AG09309 (cell line): ENCODE measurements at places on chromosomes 1 and 21.
A peak's percentile ranks its signal among the peaks of the same experiment; 100 is the strongest.

DNA sequence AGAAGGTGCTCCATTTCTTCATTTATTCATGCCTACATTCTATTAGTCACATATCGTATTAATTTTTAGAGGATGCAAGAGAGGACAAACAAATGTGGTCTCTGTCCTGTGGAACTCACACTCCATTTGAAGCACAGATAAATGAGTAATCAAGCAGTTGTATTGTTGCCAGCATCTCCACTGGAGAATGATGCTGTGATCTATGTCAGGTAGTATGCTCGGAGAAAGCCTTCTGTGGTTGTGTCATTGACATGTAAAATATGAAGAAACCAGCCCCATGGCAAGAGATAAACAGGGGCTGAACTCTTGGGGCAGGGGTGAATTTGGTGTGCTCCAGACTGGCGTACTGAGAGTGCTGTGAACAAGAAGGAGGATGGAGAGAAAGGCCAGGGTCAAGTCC, 101.2 kb downstream of the FASLG start:
- no peak for DNase-seq

DNA sequence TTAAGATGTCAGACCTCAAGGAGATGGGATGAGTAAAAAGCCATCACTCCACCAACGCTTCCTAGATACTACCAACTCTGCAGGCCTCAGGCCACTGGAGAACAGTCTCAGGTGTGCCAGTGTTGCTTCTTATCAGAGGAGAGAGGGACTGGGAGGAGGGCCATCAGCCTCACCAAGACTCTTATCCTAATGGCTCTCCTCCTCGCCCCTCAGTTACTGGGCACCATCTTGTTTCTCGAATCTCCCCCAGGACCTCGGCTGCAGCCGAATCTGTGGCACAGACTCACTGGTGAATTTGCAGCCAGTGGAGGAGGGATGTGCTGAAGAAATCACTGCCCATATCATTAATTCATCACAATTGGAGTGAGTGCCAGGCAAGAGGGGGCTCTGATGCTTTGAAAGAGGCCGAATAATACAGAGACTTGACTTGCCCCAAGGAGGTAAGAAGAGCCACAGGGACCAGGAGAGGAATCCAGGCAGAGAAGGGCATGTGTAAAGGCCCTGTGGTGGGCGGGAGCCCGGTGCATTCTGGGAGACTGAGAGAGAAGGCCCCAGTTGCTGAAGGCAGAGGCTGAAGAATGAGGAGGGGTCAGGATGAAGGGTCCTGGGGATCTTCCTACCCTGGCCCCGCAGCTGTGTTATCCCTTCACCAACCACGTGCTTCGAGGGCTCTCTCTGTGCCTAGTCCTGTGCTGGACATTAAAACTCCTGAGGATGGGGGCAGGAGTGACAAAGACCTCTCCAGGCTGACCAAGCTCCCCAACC, 129.8 kb downstream of the PTPRU start:
- DNase-seq = no peak

GRCh38 chr1:173341307-173341706, 134.2 kb upstream of the TNFSF4 start:
- DNase-seq = peak; percentile 40

DNA sequence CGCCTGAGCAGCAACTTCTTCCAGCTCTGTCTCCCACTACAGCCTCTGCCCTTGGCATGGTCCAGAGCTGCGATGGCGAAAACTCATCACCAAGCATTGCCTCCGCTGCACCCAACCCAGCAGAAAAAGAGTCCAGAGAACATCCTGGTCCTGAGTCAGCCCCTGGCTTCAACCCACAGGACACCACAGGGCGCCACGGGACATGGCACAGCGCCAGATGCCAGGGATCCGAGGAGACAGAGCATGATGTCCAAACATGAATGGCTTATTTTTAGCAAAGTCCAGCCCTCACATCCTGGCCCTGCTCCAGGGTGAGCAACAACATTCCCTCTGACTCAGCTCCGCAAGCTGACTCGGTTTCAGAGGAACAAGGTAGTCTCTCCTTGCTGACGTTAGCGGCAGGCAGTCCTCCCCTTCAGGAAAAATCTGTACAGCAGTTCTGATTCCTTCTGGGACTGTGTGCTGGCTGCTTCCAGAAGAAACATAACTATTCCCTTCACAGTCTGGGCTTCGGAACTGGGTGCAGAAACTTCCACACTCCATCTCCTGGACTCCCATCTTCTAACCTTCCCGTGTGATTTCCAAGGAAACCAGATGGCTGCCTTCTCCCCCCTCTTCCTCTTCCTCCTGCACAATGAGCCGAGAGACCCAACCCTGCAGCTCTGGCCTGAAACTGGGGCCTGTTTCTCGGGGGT, 131.3 kb downstream of the TOMM20 start:
- peak; percentile 95 for DNase-seq

DNA sequence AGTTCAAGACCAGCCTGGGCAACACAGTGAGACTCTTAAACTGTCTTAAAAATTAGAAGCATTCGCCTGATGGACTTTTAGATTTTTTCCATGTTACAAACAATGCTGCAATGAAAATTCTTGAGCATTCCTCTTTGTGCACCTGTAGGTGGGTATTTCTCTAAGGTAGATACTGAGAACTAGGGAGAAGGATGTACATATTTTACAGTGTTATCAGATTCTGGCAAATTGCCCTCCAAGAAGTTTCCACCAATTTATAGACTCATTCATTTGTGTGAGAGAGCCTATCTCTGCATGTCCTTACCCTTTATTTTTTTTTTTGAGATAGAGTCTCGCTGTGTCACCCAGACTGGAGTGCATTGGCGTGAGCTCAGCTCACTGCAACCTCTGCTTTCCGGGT, 12.3 kb upstream of the LEFTY2 start:
- no peak for DNase-seq

GRCh38 chr1:86151427-86151826, 5.1 kb downstream of the COL24A1 start:
- peak; percentile 21 for DNase-seq

GRCh38 chr1:24967555-24967954, 37.5 kb upstream of the RUNX3 start:
- no peak for DNase-seq

DNA sequence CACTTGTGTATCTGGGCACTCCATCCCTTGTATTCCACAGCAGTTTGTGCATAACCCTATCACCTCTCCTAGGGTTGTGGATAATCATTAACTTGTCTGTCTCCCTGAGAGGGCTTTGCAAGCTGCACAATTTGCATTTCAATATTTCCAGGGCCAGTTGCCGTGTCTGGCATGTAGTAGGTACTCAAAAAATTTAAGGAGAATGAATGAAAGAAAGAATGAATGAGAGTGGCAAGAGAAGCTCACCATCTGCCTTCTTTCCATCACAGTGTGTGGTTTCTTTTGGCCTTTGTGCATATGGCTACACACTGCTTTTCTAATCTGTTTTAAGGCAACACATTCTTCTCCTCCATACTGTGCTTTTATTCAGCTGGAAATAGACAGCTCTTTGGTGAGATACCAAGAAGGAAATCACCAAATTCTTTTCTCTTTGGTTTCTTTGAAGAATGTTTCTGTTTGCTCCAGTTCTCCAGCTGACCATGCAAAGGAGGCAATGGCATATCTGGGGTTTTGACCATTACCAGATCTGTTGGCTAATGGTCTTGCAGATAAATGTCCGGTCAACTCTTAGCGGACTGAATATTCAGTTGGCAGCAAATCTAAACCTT, 49.4 kb downstream of the NGF start:
- no peak for DNase-seq

DNA sequence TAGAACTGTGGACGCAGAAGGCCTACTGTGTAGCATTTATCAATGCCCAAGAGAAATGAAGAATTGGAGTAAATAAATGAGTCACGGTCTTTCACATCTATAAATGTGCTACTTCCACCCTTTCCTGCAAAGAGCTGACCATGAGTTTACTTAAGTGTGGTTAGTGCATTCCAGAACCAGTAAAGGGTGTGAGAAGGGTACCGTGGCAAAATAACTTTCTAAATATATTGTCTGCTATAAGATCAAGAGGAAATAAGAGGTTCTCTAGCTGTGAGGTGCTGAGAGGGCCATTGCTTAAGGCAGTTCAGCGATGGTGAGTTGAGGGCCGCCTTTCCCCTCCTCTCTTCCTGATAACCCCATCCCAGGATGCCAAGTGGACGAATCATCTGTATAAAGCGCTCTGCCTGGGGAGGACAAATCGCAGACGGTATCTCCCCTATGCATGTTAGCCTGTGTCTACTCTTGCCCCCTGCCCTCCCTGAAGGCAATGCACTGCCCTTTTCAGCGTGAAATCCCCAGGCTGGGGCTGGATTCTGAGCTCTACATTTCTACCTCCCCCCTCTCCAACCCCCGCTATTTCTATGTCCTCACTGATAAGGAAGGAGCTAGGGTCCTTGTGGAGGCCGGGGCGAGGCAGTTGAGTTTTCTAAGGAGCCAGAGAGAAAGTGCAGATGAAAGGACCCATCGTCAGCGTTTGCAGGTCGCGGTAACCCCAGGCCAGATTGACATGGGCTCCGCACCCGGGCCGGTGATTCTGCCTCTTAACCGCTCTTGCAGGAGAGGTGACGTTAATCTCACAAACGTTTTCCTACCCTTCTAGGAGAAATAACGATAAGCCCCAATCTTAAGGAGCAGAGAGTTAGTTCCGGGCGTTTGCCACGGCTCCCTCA, 1.5 kb upstream of the NCAM2 start:
- no peak for DNase-seq

GRCh38 chr21:46191686-46192575, 7.7 kb upstream of the SPATC1L start:
- no peak for DNase-seq

- DNase-seq = no peak
These were observed 12.0 kb upstream of the PHLDA3 start for GRCh38 chr1:201481004-201481380.

DNA sequence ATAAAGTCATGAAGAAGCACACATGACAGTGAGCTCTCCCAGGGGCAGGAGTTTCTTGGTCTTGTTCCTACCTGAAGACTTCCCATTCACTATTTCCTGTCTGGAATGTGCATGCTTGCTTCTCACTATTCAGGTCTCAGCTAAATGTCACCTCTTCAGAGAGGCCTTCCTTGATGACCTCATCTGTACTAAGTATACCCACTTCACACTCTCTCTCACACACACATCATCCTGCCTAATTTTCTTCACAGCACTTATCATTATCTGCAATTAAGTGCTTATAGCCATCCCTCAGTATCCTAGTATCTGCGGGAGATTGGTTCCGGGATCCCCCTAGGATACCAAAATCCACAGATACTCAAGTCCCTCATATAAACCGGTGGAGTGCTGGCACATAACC, 146.4 kb upstream of the IVNS1ABP start:
- no peak for DNase-seq

DNA sequence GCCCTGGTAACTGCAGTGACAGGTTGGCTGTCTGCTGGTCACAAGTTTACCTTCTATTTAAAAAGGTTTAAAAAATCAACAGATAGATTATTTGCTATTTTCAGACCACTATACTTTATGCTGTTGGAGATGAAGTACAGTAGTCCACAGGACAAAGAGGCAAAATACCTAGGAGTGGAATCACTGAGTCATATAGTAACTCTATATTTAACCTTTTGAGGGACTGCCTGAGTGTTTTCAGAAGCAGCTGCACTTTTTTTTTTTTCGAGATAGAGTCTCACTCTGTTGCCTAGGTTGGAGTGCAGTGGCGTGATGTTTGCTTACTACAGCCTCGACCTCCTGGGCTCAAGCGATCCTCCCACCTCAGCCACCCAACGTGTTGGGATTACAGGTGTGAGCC, 11.7 kb downstream of the CNIH4 start:
- DNase-seq = no peak

DNA sequence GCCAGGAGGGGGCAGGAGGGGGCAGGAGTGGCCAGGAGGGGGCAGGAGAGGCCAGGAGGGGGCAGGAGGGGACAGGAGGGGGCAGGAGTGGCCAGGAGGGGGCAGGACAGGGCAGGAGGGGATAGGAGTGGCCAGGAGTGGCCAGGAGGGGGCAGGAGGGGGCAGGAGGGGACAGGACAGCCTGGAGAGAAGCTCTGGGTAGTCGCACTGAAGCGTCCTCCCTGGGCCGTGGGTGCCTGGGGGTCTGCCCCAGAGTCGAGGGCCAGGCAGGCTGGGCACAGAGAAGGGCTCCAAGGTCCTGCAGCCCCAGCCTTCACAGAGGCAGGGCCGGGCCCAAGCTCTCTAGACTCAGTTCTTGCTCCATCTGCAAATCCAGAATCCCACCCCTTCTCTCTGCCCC, 22.9 kb downstream of the MEGF6 start:
- no peak for DNase-seq

DNA sequence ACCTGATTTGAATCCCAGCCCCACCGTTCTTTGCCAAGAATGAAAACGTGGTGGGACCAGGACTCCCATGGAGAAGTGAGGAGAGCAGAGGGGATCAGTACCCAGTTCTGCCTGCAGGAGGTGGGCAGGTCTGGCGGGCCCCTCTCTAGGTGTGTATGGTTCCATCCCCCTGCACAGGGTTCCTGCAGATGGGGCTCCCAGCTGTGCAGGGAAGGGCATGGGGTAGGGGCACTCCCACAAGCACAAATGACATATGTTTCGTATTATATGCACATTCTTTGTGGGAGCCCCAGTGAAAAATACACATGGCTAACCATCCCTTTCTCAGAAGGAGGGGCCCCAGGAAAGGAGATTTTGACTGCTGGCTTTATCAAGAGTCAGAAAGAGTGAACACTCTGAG, 144.6 kb downstream of the PLPP3 start:
- no peak for DNase-seq

DNA sequence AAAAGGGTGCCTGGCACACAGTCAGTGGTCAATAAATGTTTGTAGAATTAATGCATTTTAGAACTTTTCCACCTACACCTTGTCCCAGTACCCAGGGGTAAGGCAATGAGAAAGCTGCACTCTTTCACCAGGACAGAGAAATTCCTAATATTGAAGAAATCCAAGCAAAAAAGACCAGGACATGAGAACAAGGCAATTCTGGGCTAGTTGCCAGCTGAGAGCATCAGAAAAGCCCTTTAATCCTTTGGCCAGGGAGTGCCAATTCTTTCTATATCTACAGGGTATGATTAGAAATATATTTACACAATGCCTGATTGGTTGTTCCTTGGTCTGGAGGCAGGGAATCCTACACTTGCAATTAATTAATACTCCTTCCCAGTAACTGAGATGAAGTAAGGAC, 492.4 kb upstream of the NFIA start:
- no peak for DNase-seq

DNA sequence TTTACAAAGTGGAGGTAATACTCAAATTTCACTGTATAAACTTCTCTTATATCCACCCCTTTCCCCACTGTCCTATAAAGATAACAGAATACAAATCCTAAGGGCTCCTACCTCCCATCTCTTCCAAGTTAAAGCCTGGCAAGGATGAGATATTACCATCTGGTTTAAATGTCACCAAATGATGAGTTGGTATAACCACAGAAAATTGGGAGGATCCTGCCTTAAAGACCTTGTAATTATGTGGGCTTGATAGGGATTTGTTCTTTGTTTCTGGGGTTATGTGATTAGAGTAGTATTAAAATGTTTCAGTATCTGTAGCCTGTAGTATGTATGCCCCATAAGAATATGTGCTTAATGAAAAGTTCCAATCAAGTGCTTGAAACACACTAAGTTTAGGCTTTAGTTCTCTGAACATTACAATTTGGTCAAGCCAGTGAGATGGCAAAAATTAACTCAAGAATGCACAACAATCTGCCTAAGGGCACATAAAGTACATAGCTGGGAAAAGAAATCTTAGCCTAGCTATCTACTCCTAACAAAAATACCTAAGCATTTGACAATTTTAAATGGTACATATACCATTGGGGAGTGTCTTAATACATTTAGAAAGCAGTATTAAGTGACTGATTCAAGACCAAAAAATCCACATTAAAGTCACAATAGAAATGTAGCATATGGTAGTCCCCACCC, 14.0 kb downstream of the KDM5B start:
- no peak for DNase-seq

GRCh38 chr1:175129182-175129581, 61.5 kb downstream of the TNN start:
- DNase-seq = peak; percentile 53
